ENCODE measurements at places on chromosomes 7 and 10. TPM values are rescaled to one million over a fixed set of nuclear protein-coding genes. Genes with fewer than 3 reads are reported as not detected.

DNA sequence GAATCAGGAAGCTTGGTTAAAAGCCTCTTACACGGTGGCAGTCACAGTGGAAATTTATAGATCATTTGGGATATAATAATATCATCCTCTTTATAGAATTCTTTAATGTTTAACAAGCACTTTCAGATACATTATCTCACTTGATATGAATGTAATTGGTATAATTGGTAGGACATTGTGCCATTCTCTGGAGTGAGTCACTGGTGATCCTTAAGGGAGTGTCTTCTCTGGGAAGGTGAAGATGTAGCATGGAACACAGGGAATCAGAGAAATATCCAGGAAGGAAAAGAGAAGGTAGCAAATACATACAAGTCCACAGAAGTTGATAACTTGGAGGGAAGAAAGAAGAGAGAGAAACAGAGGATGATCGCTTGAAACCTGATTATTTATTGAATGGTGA lies 9.8 kb downstream of the PTPRZ1 start:
- DNase-seq: no peak

The KCNH2 gene
- 107 TPM for total RNA-seq

DNA sequence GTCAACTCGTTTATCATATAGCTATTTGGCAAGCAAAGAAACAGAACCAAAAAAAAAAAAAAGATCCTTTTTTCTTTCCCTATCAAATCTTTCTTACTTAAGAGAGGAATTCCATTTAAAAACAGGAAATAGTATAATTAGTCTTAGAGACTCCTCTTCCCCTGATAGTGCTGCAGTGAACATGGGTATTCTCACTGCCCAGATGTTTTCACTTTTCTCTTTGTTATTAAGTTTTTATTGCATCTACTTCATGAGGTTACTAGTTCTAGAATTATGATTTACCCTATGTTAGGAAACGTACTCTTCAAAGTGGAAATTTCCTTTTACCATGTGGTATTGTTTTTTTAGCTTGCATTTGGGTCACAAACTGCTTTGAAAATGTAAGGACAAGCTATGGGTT lies 8.5 kb downstream of the CASP2 start:
- DNase-seq: no peak

GRCh38 chr10:92432596-92432995 lies 141.3 kb downstream of the IDE start:
- DNase-seq: no peak

DNA sequence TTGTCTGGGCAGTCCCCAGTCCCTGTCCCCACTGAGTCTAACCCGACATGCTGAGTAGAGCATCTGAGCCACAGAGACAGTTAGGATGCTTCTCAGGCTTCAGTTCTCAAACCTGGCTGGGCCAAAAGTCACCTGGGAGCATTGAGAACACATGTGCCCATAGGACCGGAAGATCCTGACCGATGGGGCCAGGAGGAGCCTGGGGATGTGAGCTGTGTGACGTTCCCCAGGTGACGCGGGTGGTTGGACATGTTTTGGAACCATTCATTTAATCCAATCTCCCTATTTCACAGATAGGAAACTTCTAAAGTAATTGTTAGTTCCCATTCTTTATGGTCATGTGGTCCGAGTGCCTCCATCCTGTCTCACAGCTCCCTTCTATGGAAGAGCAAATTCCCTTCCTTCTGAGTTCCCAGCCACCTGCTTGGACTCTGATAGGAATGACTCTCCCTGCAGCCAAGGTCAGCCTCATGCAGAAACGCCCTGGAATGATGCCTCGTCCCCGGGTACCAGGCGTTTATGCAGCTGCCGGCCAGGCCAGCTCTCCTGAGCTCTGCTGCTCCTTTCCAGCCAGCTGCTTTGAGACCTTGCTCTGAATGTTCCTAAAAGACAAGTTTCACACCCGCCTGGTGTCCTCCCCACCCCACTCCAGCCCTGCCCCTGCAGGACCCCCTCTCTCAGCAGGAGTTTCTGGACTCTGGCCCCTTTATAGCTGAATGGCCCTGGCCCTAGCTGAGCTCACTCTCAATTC lies 166.5 kb upstream of the RHEB start:
- peak; percentile 65 for DNase-seq

DNA sequence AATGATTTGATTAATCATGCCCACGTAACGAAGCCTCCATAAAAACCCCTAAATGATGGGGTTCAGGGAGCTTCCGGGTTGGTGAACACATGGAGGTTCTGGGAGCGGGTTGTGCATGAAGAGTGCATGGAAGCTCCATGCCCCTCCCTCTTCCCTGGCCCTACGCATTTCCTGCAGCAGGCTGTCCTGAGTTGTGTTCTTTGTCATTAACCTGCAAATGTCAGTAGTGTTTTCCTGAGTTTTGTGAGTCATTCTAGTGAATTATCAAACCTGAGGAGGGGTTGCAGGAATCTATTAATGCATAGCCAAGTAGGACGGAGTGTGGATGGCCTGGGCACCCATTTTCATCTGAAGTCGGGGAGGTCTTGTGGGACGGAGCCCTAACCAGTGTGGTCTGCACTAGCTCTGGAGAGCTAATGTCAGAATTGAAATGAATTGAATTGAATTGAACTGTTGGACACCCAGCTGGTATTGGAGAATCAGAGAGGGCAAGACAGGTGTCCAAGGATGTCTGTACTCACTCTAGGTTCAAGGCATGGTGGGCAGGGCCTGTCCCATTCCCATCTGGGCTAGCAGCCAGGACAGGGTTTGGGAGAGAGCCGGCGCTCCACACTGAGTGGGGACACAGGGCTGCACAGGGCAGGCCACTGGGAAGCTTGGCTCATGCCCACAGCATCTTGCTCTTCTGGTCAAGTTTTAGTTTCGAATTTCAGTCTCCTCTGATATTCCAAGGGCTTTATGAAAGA lies 22.3 kb upstream of the ARHGAP22 start:
- DNase-seq: no peak
